ENCODE measurements at places on chromosomes 4 and X.
A peak's percentile ranks its signal among the peaks of the same experiment; 100 is the strongest.

DNA sequence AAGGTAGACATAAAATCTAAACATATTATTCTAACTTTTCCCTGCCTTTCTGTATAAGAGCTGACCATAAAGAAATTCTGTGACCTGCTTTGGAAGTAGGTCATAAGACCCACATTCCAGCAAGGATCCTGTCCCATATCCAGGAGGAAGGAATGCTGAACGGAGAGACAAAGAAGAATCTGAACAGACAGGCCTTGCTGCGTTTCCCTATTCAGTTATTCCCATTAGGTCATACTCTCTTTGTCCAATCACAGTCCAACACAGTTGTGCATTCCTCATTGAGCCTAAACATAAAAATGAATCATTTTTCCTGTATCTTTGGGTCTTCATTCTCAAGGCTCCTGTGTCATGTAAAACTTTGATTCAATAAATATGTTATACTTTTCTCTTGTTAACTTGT lies 287.6 kb upstream of the TAPT1 start:
- DNase-seq: no peak

DNA sequence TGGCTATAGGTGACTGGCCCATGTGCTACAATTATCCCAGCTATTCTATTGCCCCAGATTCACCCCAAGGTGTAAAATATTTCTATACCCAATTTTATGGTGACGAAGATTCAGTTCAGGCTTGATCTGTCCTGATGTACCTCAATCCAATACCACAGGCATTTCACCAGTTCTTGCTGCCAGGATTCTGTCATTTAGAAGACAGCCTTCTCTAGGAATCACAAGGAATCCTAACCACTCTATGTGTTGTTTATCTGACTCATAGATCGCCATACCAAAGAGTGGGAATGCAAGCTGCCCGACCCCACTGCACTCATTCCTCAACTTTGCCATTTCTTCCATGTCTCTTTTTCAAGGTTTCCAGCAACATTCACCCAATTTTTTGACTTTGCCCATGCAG lies 355.0 kb upstream of the EMCN start:
- peak; percentile 44 for DNase-seq

- DNase-seq: peak; percentile 9
Measured at GRCh38 chr4:21117541-21118180, 417.4 kb downstream of the PACRGL start.

DNA sequence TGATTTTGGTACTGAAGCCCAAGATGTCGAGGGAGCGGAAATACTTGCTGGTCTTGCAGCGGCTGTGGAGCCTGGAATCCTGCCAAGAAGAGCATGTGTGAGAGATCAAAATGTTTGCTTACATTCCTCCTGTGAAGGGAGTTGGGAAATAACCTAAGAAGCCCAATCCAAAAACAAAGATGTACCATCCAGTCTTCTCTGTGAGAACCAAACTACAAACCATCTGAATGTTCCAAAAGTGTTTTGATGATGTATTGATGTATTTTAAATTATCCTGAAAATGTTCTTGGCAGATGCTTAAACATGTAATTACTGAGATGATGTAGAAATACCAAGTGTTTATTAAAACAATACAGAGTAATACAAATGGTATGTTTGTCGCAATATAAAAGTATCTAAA lies 10.1 kb upstream of the ADH1A start:
- DNase-seq: peak; percentile 67

- DNase-seq: peak; percentile 18
Measured at GRCh38 chr4:23614284-23614892, 275.5 kb downstream of the PPARGC1A start.

DNA sequence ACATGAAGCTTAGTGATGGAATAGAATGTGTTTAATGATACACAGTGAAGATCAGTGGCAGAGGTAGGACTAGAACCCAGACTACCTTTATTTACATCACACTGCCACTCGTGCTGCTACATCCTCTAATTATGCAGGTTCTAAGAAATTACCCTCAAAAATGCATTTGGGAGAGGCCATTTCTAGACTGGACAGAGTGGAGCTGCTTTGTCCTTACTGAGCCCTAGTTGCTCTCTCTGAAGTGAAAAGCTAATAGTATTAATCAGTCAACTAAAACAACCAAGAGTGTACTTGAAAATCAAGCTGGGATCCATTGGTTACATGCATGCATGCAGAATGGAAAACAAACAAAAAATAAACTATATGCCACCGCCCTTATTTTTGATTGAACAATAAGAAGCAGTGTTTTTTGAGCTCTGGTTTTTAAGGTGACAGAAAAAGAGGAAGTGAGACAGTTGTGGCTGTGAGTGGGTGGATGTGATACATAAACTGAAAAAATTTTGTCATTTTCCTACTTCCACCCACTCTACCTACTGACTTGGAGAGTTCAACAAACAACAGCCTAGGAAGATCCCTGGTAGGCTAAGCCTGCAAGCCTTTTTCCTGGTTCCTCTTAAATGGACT lies 6.8 kb upstream of the VSIG4 start:
- DNase-seq: no peak

- peak; percentile 8 for DNase-seq
Measured at GRCh38 chrX:139967300-139967699, 2.0 kb upstream of the CXorf66 start.

GRCh38 chr4:147362938-147363337 lies 118.0 kb upstream of the EDNRA start:
- peak; percentile 21 for DNase-seq

GRCh38 chr4:5724377-5724776 lies 13.4 kb downstream of the EVC start:
- DNase-seq: peak; percentile 22

GRCh38 chr4:172892300-172892699 lies 276.3 kb upstream of the GALNT7 start:
- peak; percentile 7 for DNase-seq

- DNase-seq: no peak
Measured at GRCh38 chr4:874056-874455, 48.1 kb upstream of the CPLX1 start.

- DNase-seq: no peak
Measured at GRCh38 chr4:77496457-77496856, 109.2 kb upstream of the CXCL13 start.

- DNase-seq: peak; percentile 39
Measured at GRCh38 chrX:132092439-132093065, 35.3 kb downstream of the FRMD7 start.

DNA sequence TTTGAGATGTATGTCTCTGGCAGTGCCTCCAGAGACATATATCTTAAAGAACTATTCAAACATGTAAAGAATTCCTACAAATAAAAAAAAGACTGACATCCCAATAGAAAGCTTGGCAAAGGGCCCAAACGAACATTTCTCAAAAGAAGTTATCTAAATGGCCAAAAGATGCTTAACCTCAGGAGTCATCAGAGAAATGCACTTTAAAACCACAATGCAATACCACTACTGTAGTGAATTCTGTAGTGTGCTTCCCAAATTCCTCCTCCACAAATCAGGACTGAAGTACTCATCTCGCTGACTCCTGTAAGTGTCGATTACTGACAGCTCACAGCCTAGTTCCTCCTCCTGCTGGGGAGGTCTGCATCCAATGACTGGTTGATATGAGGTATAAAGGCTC lies 129.0 kb upstream of the MAMLD1 start:
- peak; percentile 67 for DNase-seq

DNA sequence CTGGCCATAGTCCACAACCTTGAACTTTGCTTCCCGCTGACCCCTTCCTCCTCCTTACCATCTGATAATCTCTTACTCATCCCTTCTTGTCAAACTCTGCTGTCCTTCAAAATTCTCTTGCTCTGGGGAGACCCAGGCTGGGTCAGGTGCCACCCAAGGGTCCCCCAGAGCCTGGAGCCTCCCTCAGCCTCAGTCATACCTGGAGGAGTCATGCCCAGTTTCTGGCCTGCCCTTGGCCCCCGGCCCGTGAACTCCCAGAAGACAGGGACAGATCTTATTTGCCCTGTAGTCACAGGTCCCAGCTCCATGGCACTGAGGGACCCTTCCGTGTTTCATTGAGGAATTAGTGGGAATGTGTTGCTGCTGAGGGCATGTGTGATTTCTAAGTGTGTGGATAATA lies 4.7 kb upstream of the GPR78 start:
- DNase-seq: no peak

DNA sequence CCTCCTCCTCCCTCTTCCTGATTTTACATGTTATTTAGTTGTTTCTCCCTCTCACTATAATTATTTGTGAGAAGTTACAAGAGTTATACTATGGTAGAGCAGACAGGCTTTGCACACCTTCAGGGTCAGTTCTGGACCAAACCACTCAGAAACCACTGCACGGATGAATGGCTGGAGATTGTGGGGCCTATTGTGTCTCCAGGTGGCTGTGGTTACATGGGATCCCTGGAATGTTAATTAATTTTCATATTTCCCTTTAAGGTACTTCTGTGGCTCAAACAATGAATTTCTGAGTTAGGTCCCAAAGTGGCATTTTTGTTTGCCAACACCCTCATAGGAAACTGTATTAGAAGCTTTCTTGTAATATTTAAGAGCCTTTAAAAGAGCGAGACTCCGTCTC lies 151.9 kb downstream of the BMPR1B start:
- no peak for DNase-seq

DNA sequence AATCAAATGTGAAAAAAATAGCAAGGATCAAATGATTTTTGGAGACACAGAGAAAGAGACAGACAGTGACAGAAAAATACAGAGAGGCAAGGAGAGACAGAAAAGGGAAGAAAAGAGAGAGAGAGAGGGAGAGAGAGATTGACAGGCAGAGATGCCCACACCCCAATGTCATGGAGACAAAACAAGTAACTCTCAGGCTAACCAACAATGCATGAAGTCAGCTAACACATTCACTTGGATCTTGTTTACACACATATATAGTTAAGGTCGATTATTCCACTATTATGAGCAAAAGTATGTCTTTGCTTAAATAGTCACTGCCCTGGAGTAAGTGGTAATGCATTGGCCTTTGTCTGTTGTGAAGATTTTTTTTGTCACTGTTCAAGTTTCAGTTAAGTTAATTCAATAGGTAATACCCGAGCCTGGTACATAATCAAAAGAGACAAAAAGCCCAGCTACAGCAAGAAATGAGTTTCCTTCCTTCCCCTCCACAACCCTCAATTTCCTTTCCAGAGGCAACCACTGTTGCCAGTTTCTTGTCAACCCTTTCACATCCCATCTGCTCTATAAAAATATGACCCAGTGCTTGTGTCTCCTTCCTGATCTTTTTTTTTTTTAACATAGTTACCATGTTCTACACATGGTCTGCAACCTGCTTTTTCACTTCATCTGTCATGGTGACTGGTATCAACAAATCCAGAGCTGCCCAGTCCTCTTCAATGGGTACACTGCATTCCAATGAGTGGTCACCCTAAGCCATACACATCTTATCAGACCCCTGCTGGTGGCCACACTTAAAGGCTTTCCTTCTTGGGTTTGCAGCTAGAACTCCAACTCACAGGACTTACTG lies 52.1 kb downstream of the PROM1 start:
- DNase-seq: no peak

GRCh38 chr4:65805936-65806335 lies 135.6 kb upstream of the EPHA5 start:
- no peak for DNase-seq

DNA sequence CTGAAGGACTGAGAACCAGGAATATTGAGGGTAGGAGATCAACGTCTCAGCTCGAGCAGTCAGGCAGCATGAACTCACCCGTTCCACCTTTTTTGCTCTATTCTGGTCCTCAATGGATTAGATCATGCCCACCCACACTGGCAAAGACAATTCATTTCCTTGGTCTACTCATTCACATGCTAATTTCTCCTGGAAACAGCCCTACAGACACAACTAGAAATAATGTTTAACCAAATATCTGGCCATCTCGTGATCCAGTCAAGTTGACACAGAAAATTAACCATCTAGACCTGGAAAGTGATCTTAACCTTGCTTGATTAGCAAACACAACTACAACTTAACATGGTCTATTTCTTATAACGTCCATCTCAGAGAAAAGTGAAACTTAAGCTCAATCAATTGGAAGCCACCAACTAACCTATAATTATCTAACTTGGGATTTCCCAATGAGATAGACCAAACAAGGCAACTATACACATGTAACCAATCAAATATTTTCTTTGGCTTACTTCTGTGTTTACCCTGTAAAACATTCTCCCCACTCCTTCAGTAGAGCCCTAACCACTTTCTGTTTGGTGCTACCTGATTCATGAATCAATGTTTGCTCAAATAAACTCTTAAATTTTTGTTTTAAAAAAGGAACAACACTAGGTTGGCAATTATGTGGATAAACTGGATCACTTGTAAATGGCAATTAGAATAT lies 69.7 kb upstream of the MAMLD1 start:
- DNase-seq: no peak

- DNase-seq: peak; percentile 50
Measured at GRCh38 chrX:10741550-10741949, 121.2 kb upstream of the MID1 start.

DNA sequence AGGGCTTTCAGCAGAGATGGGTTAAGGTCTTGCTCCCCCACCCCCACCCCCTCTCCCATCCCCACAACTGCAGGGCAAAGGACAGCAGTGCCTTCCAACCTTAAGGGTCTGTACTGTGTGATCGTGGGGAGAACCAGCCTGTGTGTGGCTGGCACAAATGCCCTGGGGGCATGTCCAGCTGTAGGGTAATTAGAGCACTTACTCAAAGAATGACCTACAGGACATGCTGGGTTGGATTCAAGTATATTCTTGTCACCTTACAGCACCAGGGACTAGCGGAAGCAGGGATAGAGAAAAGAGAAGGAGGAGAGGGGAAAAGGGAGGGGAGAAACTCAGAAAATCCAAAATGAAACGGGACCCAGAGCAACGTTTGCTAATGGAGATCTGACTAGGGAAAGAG lies 191.3 kb upstream of the GATB start:
- no peak for DNase-seq

DNA sequence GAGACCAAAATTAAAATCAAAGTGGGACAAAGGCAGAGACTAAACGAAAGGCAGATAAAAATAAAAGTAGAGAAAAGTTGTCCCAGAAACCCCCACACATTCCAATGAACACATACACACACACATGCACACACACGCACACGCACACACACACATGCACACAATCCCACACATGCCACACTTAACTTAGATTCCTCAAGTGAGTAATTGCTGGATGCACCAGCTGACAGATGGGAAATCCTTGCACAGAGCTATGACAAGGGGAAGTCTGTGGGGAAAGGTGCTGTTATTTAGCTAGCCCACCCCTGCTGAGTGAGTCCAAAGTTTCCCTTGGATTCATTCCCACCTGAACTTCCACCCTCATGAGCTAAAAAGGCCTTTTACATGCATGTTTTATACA lies 233.9 kb downstream of the RAB28 start:
- DNase-seq: no peak

DNA sequence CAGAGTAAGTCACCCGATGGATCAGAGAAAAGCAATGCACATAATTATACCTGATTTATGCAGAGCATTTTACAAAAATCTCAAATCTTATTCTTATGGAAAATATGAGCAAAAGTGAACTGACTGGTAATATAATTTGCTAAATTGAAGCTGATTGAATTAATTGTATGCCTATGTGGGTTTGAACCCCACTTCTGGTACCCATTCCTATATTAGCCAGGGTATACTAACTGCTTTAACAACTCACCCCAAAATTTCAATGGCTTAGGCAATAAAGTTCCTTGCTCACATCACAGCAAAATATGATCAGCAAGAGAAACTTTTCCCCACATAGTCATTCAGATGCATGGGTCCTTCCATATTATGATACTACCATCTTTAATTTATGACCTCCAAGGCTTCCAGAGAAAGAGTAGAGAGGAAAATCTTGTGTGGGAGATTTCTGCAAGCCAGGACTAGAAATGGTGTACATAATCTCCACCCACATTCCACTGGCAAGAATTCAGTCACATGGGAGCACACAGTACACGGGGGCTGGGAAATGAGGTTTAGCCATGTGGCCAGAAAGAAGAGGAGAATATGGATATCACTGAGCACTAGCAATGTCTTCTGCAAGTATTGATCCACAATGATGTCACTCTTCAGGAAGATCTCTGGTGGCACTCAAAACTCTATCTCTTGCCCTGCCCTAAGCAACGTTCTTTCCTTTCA lies 640.7 kb downstream of the BCOR start:
- no peak for DNase-seq

Data from EL (cell line).